ENCODE measurements at places on chromosomes 13 and 19.

- H3K27ac ChIP-seq = no peak overlapping the region
- no peaks in the 10 kb centered on the region for H3K27me3 ChIP-seq
- no peaks in the 10 kb centered on the region for H3K36me3 ChIP-seq
- no peaks in the 10 kb centered on the region for H3K4me1 ChIP-seq
- no peak overlapping the region for H3K4me3 ChIP-seq
Measured at GRCh38 chr13:80149736-80150135, 191.2 kb downstream of the SPRY2 start.

GRCh38 chr13:113058988-113059850, 46.4 kb upstream of the F7 start:
- peak; percentile 59 for DNase-seq
- no peak overlapping the region for H3K27ac ChIP-seq
- no peaks in the 10 kb centered on the region for H3K36me3 ChIP-seq
- H3K27me3 ChIP-seq = no peaks in the 10 kb centered on the region
- no peak overlapping the region for H3K4me3 ChIP-seq

- no peak overlapping the region for H3K4me3 ChIP-seq
- no peaks in the 10 kb centered on the region for H3K4me1 ChIP-seq
- no peak for DNase-seq
- no peak overlapping the region for H3K27ac ChIP-seq
- H3K36me3 ChIP-seq = no peaks in the 10 kb centered on the region
- H3K27me3 ChIP-seq = no peaks in the 10 kb centered on the region
Measured at GRCh38 chr13:82480415-82480814, 1401.9 kb downstream of the SLITRK1 start.

DNA sequence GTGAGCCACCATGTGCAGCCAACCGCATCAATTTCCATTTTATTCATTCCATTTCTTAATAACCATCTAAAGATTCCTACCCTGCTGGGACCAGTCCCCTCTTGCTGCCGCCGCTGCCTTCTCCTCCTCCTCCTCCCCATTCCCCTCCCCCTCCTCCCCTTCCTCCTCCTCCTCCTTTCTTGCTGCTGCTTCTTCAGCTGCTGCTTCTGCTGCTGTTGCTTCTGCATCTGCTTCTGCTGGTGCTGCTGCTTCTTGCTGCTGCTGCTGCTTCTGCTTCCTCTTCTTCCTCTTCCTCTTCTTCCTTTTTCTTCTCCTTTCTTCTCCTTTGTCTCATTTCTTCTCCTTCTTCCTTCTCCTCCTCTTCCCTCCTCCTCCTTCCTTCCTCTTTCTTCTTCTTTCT, 20.0 kb upstream of the SPRYD7 start:
- H3K4me1 ChIP-seq = no peaks in the 10 kb centered on the region
- no peak overlapping the region for H3K27ac ChIP-seq
- H3K36me3 ChIP-seq = no peaks in the 10 kb centered on the region
- no peaks in the 10 kb centered on the region for H3K27me3 ChIP-seq
- no peak for DNase-seq
- no peak overlapping the region for H3K4me3 ChIP-seq

DNA sequence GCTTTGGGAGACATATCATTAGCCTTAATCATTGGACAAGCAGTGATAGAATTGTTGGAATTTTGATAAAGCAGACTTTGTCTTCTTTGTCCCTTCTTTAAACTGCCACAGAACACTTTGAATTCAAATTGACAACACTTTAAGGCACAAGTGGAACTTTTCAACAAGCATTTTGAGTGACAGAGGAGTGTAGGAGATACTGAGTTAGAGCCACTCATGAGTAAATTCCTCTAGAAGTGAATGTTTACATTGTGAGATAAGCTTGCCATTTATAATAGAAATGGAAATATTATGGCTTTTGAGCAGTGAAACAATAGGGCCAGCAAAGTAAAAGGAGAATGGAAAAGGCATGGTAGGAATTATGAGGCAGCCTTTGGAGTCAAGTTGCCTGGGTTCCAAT, 515.8 kb downstream of the SLITRK6 start:
- H3K27ac ChIP-seq = no peak overlapping the region
- DNase-seq = no peak
- H3K27me3 ChIP-seq = no peaks in the 10 kb centered on the region
- H3K4me1 ChIP-seq = no peaks in the 10 kb centered on the region

- no peak overlapping the region for H3K4me3 ChIP-seq
- DNase-seq = no peak
- H3K4me1 ChIP-seq = no peaks in the 10 kb centered on the region
- H3K36me3 ChIP-seq = no peaks in the 10 kb centered on the region
- no peaks in the 10 kb centered on the region for H3K27me3 ChIP-seq
- no peak overlapping the region for H3K27ac ChIP-seq
Measured at GRCh38 chr13:93270769-93271742, 44.4 kb downstream of the GPC6 start.

DNA sequence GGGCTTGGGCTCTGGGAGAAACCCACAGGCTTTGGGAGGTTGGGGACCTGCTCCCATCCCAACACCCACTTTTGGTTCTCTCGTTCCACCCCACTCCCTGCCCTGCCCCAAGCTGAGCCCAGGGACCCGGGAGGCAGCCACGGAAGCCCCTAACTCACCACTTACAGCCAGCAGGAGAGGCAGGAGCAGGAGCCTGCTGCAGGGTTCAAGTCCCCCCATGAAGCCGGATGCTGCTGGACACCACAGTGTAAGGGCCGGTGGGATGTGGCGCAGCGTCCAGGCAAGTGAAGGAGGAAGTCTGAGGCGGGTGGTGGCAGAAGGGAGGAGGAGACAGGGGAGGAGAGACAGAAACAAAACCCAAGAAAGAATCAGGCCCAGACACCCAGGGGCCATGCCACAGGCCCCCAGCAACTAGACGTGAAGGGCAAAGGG, at the start of gene TYROBP:
TSS of gene TYROBP (minus strand) at position 286 of the 432 bp plus-strand sequence. CDS start at position 219, 67 bp downstream.
- H3K36me3 ChIP-seq = peaks cover 19% of the 10 kb centered on the region
- H3K4me3 ChIP-seq = no peak within 1 kb of the TSS
- peak within 1 kb of the TSS; percentile 21 for H3K27ac ChIP-seq
- peak; percentile 91 for DNase-seq

DNA sequence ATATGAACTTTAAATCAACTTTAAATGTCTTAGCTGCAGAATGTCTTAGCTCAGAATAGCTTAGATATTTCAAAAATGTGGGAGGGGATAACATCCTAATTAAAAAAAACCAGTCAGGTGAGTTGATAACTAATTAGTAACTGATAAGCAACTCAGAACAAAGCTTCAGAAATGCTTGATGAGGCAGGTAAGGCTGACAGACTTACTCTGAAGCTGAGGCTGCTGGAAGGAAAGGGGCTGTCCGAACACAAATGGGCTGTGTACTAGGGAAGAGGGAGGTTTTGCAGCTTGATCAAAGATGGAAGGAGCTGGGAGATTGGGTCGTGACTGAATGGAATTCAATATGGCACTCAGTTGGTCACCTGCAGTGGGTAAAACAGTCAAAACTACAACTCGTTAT, 91.2 kb upstream of the FBXL3 start:
- no peaks in the 10 kb centered on the region for H3K4me1 ChIP-seq
- peaks cover 24% of the 10 kb centered on the region for H3K36me3 ChIP-seq
- H3K27me3 ChIP-seq = no peaks in the 10 kb centered on the region
- DNase-seq = no peak

- peak; percentile 77 for DNase-seq
- H3K27ac ChIP-seq = peak overlapping the region; percentile 81
- H3K4me1 ChIP-seq = peaks cover 12% of the 10 kb centered on the region
- no peaks in the 10 kb centered on the region for H3K27me3 ChIP-seq
Measured at GRCh38 chr13:59458908-59459579, 704.7 kb downstream of the DIAPH3 start.

- no peak for DNase-seq
- H3K27me3 ChIP-seq = no peaks in the 10 kb centered on the region
- no peaks in the 10 kb centered on the region for H3K4me1 ChIP-seq
- H3K36me3 ChIP-seq = no peaks in the 10 kb centered on the region
- H3K27ac ChIP-seq = no peak overlapping the region
Measured at GRCh38 chr13:21225841-21226581, 49.6 kb downstream of the MRPL57 start.

GRCh38 chr19:1298235-1298634, 12.6 kb downstream of the EFNA2 start:
- H3K4me3 ChIP-seq = no peak overlapping the region
- peaks cover 13% of the 10 kb centered on the region for H3K4me1 ChIP-seq
- H3K27ac ChIP-seq = no peak overlapping the region
- DNase-seq = no peak
- peaks cover 23% of the 10 kb centered on the region for H3K27me3 ChIP-seq
- H3K36me3 ChIP-seq = no peaks in the 10 kb centered on the region

DNA sequence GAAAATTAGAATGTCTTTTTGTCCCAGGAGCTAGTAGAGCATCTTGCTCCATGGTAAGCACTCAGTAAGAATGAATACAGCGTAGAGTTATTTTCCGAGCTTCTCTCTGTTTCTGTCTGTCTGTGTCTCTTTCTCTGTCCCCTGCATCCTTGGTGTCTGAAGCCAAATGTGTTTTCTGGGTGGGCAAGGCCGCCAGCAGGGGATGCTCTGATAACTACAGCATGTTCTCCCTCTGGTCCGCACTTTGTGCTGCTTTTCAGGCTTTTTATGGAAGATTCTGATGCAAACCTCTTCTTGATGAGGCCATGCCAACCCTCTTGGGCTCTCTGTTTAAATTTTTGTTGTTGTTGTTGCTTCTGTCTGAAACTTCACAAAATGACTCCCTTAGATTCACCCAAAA, 142.8 kb upstream of the UBL3 start:
- H3K27me3 ChIP-seq = peaks cover 15% of the 10 kb centered on the region
- DNase-seq = no peak
- H3K27ac ChIP-seq = no peak overlapping the region
- H3K36me3 ChIP-seq = no peaks in the 10 kb centered on the region
- no peak overlapping the region for H3K4me3 ChIP-seq
- H3K4me1 ChIP-seq = no peaks in the 10 kb centered on the region

DNA sequence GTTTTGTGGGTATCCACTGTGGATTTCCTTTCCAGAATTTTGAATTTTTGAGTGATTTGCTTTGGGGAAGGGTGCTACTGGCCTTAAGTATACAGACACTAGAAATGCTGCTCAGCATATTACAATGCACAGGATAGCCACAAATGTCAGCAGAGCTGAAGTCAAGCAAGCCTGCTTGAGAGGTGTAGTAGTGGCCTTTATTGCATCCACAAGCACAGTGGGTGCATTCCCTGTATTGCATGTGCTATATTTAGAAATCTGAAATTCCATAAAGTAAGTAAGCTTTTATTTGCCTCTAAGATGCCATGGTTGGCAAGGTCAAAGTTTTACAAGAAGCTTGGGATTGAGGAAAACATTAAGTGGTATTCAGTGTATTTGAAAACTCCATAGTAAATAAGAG, 79.5 kb upstream of the ZNF91 start:
- no peak overlapping the region for H3K27ac ChIP-seq
- no peaks in the 10 kb centered on the region for H3K4me1 ChIP-seq
- peaks cover 4% of the 10 kb centered on the region for H3K27me3 ChIP-seq
- no peak overlapping the region for H3K4me3 ChIP-seq

- no peaks in the 10 kb centered on the region for H3K36me3 ChIP-seq
- DNase-seq = no peak
- H3K27ac ChIP-seq = no peak overlapping the region
- H3K4me1 ChIP-seq = no peaks in the 10 kb centered on the region
Measured at GRCh38 chr13:44169018-44169911, 204.4 kb upstream of the SERP2 start.

- no peaks in the 10 kb centered on the region for H3K27me3 ChIP-seq
- H3K36me3 ChIP-seq = no peaks in the 10 kb centered on the region
- no peak overlapping the region for H3K4me3 ChIP-seq
- peak overlapping the region; percentile 47 for H3K27ac ChIP-seq
Measured at GRCh38 chr19:17755977-17756670, 4.8 kb downstream of the FCHO1 start.

DNA sequence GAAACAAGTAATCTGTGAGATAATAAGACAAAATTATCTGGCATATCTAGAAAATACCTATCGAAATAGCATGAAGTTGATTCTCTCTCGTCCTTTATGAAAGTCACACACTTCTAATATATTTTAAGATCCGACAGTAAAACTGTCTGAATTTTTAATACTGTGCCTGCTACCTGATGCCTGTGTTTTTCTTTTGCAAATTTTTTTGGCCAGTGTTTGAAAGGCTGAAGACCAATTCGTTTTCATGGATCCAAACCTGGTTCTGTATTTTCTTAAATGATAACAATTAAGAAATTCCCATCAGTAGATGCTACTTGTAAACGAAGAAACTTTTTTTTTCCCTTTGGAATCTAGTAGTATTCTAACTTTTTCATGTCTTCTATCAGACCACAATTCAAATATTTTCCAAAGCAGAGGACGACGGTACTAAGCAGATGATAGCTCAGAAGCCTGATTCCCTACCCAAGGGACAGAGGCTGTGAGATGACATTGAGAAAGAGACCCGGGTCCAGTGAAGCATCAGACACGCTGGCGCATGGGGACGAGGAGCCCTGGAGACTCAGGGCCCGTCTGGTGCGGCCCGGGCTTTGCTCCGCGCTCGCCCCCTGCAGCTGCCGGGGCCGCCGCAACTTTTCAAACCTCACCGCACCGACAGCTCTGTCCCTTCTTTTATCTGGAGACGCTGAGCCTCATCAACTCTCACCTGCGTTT, 49.5 kb upstream of the PABPC3 start:
- H3K27me3 ChIP-seq = peaks cover 20% of the 10 kb centered on the region
- no peak overlapping the region for H3K27ac ChIP-seq
- no peaks in the 10 kb centered on the region for H3K36me3 ChIP-seq
- DNase-seq = peak; percentile 41
- peaks cover 4% of the 10 kb centered on the region for H3K4me1 ChIP-seq

- no peaks in the 10 kb centered on the region for H3K36me3 ChIP-seq
- H3K27ac ChIP-seq = no peak overlapping the region
- no peaks in the 10 kb centered on the region for H3K27me3 ChIP-seq
Measured at GRCh38 chr13:33446821-33447725, 161.5 kb upstream of the STARD13 start.

GRCh38 chr19:28874742-28875141, 338.2 kb downstream of the UQCRFS1 start:
- H3K27me3 ChIP-seq = peaks cover 8% of the 10 kb centered on the region
- no peaks in the 10 kb centered on the region for H3K4me1 ChIP-seq
- H3K36me3 ChIP-seq = no peaks in the 10 kb centered on the region

DNA sequence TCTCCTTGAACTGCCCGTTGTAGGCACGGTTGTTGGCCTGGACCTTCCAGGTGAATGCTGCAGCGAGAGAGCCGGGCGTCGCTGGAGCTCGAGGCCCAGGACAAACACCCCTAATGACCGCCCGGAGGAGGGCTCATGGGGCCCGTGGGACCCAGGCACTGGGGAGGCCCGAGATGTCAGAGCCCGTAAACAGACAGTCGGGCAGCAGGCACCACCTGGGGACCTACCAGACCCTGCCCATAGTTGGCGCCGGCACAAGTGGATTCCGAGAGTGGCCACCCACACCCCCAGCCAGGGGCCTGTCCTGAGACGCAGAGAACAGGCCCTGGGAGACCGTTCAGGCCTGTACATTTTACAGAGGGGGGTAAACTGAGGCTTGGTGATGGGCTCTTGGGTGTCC, 2.4 kb downstream of the ATP8B3 start:
- peaks cover under 1% of the 10 kb centered on the region for H3K36me3 ChIP-seq
- peaks cover 34% of the 10 kb centered on the region for H3K4me1 ChIP-seq
- no peaks in the 10 kb centered on the region for H3K27me3 ChIP-seq
- no peak overlapping the region for H3K4me3 ChIP-seq
- DNase-seq = peak; percentile 74

- H3K27ac ChIP-seq = no peak overlapping the region
- H3K4me1 ChIP-seq = no peaks in the 10 kb centered on the region
- DNase-seq = no peak
- H3K27me3 ChIP-seq = no peaks in the 10 kb centered on the region
- H3K36me3 ChIP-seq = no peaks in the 10 kb centered on the region
Measured at GRCh38 chr13:102933122-102933521, 87.3 kb downstream of the ERCC5 start.

Measured in spleen (tissue), 13 donors.